ENCODE measurements at places on chromosomes 16 and 17.

- H3K27me3 ChIP-seq = no peaks in the 10 kb centered on the region
- no peak overlapping the region for H3K27ac ChIP-seq
- no peak for DNase-seq
These were observed 22.4 kb downstream of the RBL2 start for GRCh38 chr16:53456625-53457024.

DNA sequence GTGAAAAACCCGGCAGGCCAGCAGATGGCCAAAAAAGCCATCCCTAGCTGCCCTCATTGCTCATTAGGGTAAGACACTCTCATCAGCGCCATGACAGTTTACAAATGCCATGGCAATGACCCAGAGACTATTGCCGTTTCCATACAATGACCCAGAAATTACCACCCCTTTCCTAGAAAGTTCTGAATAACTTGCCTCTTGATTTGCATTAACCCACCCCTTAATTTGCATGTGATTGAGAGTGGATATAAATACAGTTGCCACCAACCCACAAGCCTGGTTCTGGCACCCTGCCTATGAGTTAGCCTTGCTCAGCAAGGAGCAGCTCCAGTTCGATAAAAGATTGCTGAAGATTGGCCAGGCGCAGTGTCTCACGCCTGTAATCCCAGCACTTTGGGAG, 16.1 kb upstream of the C16orf54 start:
- H3K4me1 ChIP-seq = no peaks in the 10 kb centered on the region
- no peaks in the 10 kb centered on the region for H3K27me3 ChIP-seq
- DNase-seq = no peak
- H3K4me3 ChIP-seq = no peak overlapping the region
- H3K27ac ChIP-seq = no peak overlapping the region

DNA sequence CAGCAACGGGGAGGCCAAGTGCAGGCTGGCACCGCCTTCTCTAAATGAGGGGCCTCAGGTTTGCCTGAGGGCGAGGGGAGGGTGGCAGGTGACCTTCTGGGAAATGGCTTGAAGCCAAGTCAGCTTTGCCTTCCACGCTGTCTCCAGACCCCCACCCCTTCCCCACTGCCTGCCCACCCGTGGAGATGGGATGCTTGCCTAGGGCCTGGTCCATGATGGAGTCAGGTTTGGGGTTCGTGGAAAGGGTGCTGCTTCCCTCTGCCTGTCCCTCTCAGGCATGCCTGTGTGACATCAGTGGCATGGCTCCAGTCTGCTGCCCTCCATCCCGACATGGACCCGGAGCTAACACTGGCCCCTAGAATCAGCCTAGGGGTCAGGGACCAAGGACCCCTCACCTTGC, 18.5 kb downstream of the NGFR start:
- H3K36me3 ChIP-seq = no peaks in the 10 kb centered on the region
- H3K27ac ChIP-seq = no peak overlapping the region
- H3K4me1 ChIP-seq = peaks cover 34% of the 10 kb centered on the region
- no peak overlapping the region for H3K4me3 ChIP-seq
- no peak for DNase-seq

GRCh38 chr16:67541391-67542263, 13.0 kb downstream of the RIPOR1 start:
- peaks cover 99% of the 10 kb centered on the region for H3K4me1 ChIP-seq
- DNase-seq = no peak
- H3K36me3 ChIP-seq = peaks cover 76% of the 10 kb centered on the region
- H3K4me3 ChIP-seq = no peak overlapping the region
- H3K27ac ChIP-seq = no peak overlapping the region
- H3K27me3 ChIP-seq = no peaks in the 10 kb centered on the region

- H3K4me1 ChIP-seq = no peaks in the 10 kb centered on the region
- no peak for DNase-seq
- no peak overlapping the region for H3K27ac ChIP-seq
- H3K4me3 ChIP-seq = no peak overlapping the region
- peaks cover 88% of the 10 kb centered on the region for H3K36me3 ChIP-seq
These were observed 33.5 kb upstream of the ENDOV start for GRCh38 chr17:80381416-80381923.

- H3K4me1 ChIP-seq = peaks cover 82% of the 10 kb centered on the region
- no peaks in the 10 kb centered on the region for H3K27me3 ChIP-seq
- no peaks in the 10 kb centered on the region for H3K36me3 ChIP-seq
- peak within 1 kb of the TSS; percentile 48 for H3K4me3 ChIP-seq
These were observed at the start of gene TPPP3 for GRCh38 chr16:67393111-67393787. Gene TPPP3 (minus strand): TSS chr16:67393498. CDS start chr16:67391111, 2,387 bp downstream.

GRCh38 chr16:23682181-23682580, 3.5 kb downstream of the PLK1 start:
- H3K36me3 ChIP-seq = peaks cover 69% of the 10 kb centered on the region
- no peak overlapping the region for H3K4me3 ChIP-seq
- DNase-seq = no peak
- H3K4me1 ChIP-seq = peaks cover 13% of the 10 kb centered on the region

GRCh38 chr17:19672009-19672750, 23.6 kb downstream of the ALDH3A2 start:
- no peak for DNase-seq
- H3K27me3 ChIP-seq = no peaks in the 10 kb centered on the region
- H3K4me1 ChIP-seq = no peaks in the 10 kb centered on the region
- no peak overlapping the region for H3K4me3 ChIP-seq

- no peaks in the 10 kb centered on the region for H3K27me3 ChIP-seq
- no peak overlapping the region for H3K4me3 ChIP-seq
- H3K27ac ChIP-seq = peak overlapping the region; percentile 93
- no peaks in the 10 kb centered on the region for H3K4me1 ChIP-seq
These were observed 5.1 kb downstream of the CDR2 start for GRCh38 chr16:22369221-22369811.

GRCh38 chr17:4733073-4733531, 1.9 kb downstream of the MED11 start:
- peaks cover 12% of the 10 kb centered on the region for H3K4me1 ChIP-seq
- H3K36me3 ChIP-seq = peaks cover 31% of the 10 kb centered on the region
- H3K27ac ChIP-seq = no peak overlapping the region
- H3K4me3 ChIP-seq = no peak overlapping the region

DNA sequence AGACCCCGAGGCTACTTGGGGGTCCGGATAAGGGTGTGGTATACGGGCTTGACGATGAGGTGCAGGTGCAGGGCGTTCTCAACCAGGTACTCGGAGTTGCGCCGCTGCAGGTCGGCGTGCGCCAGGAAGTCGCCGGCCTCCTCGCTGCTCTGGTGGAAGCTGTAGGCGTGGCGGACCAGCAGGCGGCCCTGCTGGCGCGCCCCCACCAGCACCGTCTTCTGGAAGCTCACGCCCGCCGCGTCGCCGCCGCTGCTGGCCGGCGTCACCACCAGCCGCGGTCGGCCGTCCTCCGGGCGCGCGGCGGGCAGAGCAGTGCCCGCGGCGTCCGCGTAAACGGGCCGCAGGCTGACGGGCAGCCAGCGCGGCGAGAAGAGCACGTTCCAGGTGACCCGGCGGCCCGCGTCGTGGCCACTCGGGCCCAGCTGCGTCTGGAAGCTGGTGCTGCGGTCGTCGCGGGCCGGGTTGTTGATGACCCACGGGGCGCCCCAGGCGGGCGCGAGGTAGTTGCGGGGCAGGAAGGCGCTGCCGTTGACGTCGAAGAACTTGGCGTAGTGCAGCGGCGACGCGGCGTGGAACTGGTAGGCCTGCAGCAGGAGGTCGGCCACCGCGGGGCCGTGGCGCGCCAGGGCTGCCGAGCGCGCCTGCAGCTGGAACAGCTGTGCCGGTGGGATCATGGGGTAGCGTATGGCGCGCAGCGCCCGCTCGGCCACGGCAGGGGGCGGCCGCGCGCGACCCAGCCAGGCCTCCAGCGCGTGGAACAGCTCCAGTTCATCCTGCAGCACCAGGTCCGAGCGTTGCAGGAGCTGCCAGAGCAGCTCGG, 4.8 kb downstream of the BTBD17 start:
- no peaks in the 10 kb centered on the region for H3K36me3 ChIP-seq
- peaks cover 26% of the 10 kb centered on the region for H3K27me3 ChIP-seq
- H3K4me1 ChIP-seq = peaks cover 33% of the 10 kb centered on the region
- no peak for DNase-seq
- peak overlapping the region; percentile 42 for H3K27ac ChIP-seq

DNA sequence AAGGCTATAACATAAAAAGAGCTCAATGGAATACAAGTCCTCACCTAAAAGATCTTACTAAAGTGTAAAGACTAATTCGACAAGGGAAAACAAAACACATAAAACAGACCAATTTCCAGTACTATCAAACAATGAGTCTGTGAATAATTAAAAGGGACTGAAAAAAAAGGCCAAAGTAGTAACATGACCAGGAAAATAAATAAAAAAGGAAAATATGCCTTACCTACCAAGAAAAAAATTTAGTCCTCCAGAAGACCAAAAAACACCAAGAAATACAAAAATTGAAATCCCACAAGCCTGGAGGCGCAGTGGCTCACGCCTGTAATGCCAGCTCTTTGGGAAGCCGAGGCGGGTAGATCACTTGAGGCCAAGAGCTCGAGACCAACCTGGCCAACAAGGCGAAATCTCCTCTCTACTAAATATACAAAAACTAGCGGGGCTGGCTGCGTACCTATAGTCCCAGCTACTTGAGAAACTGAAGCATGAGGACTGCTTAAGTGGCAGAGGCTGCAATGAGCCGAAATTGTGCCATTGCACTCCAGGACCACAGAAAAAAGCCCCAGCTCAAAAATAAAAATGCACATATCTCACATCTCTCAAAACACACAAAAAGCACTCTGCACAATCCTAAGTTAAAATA, 60.8 kb downstream of the TEX14 start:
- peak overlapping the region; percentile 87 for H3K27ac ChIP-seq
- H3K4me3 ChIP-seq = peak overlapping the region; percentile 12
- no peaks in the 10 kb centered on the region for H3K27me3 ChIP-seq
- no peaks in the 10 kb centered on the region for H3K36me3 ChIP-seq

- no peaks in the 10 kb centered on the region for H3K27me3 ChIP-seq
- H3K27ac ChIP-seq = peak overlapping the region; percentile 20
- DNase-seq = no peak
- H3K4me1 ChIP-seq = peaks cover 48% of the 10 kb centered on the region
- no peak overlapping the region for H3K4me3 ChIP-seq
These were observed 75.9 kb upstream of the TNRC6C start for GRCh38 chr17:77882481-77883212.

- H3K4me1 ChIP-seq = no peaks in the 10 kb centered on the region
- no peaks in the 10 kb centered on the region for H3K27me3 ChIP-seq
- no peak for DNase-seq
- no peak overlapping the region for H3K27ac ChIP-seq
- no peak overlapping the region for H3K4me3 ChIP-seq
- no peaks in the 10 kb centered on the region for H3K36me3 ChIP-seq
These were observed 28.7 kb upstream of the MYOCD start for GRCh38 chr17:12637015-12637414.

DNA sequence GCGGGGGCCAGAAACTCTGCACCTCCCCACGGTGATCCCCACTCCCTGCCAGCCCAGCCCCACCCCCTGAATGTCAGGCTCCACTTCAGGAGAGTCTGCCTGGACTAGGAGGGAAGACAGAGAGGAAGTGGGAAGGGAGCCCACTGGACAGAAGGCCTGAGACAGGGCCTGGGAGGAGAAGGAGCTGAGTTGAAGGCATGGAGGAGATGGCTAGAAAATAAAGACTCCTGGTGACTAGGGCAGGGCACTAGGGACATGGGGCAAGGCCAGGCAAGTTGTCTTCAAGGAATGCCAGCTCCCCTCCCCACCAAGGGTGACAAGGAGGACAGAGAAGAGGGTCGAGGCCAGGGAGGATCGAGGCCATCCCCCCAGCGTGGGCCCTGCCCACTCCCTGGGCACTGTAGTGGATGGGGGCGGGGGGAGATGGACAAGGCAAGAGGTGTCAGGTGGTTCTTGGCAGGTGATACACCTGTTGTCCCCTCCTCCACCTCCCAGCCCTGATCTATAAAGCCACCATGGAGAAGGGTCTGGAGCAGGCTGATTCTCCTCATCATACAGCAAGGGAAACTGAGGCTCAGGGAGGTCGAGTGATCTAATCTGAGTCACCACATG, 19.7 kb downstream of the SRCIN1 start:
- H3K27me3 ChIP-seq = no peaks in the 10 kb centered on the region
- no peak overlapping the region for H3K27ac ChIP-seq
- DNase-seq = no peak

- H3K27me3 ChIP-seq = peaks cover 3% of the 10 kb centered on the region
- DNase-seq = no peak
- H3K4me3 ChIP-seq = no peak overlapping the region
- no peaks in the 10 kb centered on the region for H3K4me1 ChIP-seq
These were observed 70.5 kb upstream of the CDH5 start for GRCh38 chr16:66295761-66296546.

DNA sequence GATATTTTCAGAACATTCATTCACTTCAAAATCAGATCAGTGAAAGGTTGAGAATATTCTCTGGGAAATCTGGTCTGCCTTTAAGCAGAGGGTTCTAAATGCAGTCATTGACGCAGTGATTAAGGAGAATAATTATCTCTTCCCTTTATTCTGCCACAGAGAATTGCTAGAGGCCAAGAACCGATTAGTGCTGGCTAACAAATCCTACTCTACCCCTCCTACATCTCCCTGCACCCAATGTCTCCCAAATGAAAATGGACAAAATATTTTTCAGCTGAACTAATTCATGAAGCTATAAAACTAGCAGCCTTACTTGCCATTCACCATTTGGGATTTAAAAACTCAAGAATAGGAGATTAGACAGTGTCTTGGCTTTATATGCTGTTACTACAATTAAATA, 185.5 kb upstream of the SOX9 start:
- H3K27ac ChIP-seq = no peak overlapping the region
- no peaks in the 10 kb centered on the region for H3K36me3 ChIP-seq
- DNase-seq = no peak
- H3K4me1 ChIP-seq = no peaks in the 10 kb centered on the region

DNA sequence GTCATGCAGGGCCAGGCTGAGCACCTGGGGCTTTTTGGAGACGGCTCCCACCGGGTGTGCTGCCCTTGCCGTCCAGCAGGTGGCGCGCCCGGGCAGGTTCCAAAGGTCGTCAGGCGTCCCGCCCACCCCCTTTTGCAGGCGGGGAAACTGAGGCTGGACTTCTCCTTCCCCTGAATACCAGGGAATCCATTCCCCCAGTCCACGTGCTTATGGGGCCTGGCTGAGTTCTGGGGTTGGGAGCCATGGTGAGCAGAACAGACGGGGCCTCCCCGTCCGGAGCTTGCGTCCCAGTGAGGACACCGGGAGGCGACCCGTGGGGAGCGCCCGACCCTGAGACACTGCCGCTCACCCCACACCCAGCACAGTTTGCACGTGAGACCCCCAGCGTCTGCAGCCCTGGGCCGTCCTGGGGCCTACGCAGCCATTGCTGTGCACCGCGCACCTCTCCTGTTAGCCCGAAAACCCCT, 51.8 kb upstream of the JPH3 start:
- no peaks in the 10 kb centered on the region for H3K4me1 ChIP-seq
- no peaks in the 10 kb centered on the region for H3K36me3 ChIP-seq
- no peaks in the 10 kb centered on the region for H3K27me3 ChIP-seq
- no peak overlapping the region for H3K4me3 ChIP-seq
- no peak for DNase-seq
